ENCODE measurements at places on chromosomes 16 and 17.

- DNase-seq: no peak
Measured at GRCh38 chr17:7440834-7441195, 1.5 kb downstream of the FGF11 start.

- peak; percentile 39 for DNase-seq
Measured at GRCh38 chr16:56513972-56514371, 5.9 kb downstream of the BBS2 start.

DNA sequence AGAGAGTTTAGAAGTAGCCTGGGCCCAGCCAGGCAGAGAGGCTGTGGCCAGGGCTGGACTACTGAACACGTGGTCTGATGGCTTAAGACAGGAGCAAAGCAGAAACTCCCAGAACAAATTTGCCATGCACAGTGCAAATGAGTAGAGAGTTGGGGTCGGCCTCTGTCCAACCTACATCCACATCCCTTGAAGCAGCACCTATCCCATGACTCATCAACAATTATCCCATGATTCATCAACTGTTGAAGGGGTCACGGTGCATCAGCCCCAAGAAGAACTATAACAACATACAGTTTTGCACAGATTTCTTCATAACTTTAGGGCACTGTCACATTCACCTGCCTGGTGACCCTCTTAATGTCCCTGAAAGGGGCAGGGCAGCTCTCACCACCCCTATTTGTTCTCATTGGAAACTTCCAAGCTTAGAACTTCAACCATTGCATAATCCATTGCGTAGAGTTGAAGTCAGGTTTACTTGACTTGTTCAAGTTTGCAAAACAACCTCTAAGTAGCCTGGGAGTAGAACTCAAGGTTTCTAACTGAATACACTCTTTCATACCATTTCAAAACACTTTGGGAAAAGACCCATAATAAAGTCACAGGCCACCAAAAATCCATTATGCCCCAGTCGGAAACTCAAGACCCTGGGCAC, 235.2 kb upstream of the CDH5 start:
- no peak for DNase-seq

DNA sequence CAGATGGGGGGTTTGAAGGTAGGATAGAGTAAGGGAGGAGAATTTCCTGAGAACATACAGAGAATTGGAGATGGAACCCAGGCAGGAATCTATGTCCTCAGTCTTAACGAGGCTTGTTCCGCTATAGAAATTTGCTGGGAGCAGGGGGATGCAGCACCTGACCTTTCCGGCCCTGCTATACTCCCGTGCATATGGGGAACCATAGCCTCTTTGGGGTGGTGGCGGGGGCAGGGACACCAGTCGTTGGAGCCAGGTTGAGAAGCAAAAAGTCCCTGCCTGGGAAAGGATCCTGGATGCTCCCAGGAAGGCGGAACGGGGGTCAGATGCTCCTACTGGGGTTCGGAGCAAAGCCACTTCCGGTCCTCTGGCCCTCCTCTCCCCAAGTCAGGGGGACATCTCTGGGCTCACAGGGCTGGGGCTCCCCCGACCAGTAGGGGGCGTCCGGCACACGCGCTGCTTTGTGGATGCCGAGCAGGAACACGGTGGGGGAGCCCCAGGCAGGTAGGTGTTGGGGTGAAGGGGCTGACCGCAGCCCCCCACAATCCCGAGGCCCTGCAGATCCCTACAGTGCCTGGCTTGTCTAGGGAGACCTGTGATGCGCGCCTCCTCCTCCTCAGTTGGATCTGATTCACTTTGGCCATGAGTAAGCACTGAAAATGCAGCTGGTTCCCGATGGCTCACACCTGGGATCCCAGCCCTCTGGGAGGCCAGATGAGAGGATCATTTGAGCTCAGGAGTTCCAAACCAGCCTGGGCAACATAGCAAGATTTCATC, 15.5 kb upstream of the TFAP4 start:
- no peak for DNase-seq

- no peak for DNase-seq
Measured at GRCh38 chr17:80252871-80253270, 7.8 kb upstream of the RNF213 start.

DNA sequence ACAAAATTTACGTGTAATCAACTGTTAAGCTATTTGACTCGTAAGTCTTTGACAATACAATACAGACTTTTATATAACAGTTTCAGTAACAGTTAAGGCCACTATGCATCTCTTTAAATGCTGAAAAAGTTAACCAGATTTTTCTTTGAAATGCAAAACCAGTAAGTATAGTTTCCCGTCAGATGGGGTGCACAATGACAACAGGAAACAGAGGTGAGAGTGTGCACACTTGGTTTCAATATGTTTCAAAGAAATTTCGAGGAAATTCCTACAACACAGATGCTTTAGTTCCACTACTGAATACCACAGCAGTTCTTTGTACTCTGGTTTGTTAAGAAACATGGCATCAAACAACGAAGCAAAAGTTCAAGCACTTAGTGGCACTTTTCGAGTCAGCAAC, 48.4 kb downstream of the RNF157 start:
- no peak for DNase-seq

DNA sequence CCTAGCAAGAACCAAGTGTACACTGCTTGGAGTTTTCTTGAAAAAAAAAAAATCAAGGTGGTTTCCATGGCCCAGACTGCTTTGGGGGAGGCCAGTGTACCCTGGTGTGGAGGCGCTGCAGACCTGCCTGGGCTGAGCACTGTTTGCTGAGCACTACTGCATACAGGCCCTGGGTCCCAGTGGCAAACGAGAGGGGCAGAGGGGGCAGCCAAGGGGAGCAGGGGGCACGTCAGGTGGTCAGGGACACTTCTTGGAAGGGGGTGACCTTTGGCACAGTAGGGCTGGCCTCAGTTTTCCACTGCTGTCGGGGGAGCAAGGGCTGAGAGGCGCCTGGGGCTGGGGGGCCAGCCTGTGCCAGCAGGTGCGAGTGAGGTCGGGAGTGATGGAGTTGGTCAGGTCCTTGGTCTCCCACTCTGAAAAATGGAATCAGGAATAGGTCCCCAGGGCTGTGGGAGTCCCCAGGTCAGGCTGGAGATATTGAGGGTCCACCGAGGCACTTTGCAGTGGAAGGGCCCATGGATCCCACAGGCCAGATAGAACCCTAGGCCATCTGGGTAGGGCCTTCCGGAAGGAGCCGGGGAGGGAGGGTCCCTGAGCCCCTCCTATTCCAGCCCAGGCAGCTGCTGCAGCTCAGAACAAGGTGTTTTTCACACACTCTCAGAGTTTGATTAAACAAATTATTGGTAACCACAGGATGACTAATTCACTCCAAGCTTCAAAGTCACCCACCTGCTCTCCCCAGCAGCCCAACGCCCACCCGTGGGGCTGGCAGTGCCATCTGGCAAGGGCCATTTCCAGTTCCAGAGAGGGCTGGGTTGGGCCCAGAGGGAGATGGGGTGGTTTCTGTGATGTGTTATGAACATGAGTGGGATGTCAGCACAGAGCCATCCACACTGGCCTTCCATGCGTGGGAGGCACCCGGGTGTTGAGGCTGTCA, 3.5 kb downstream of the ZFPM1 start:
- DNase-seq: no peak

- DNase-seq: no peak
Measured at GRCh38 chr17:14833201-14833785, 431.8 kb downstream of the PMP22 start.

DNA sequence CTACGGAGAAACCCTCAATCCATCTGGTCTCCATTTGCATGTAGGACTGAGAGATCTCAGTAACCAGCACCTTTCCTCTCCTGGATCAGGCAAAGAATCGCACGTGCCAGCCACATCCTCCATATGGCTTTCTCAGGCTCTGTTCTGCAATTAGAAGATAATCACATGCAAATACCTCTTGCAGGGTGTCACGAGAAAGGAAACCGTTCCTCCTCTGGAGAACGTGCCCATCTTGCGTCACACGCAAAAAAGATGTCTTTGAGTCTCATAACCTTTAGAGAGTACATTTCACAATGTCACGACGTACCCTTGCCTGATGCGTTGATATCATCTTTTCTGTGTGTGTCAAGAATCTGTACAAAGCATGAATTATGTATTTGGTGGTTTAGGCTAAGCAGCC, 36.2 kb upstream of the DNAH17 start:
- no peak for DNase-seq

GRCh38 chr17:33520426-33521330, 227.6 kb upstream of the ASIC2 start:
- peak; percentile 49 for DNase-seq

- no peak for DNase-seq
Measured at GRCh38 chr17:45715787-45716186, 68.3 kb upstream of the CRHR1 start.

DNA sequence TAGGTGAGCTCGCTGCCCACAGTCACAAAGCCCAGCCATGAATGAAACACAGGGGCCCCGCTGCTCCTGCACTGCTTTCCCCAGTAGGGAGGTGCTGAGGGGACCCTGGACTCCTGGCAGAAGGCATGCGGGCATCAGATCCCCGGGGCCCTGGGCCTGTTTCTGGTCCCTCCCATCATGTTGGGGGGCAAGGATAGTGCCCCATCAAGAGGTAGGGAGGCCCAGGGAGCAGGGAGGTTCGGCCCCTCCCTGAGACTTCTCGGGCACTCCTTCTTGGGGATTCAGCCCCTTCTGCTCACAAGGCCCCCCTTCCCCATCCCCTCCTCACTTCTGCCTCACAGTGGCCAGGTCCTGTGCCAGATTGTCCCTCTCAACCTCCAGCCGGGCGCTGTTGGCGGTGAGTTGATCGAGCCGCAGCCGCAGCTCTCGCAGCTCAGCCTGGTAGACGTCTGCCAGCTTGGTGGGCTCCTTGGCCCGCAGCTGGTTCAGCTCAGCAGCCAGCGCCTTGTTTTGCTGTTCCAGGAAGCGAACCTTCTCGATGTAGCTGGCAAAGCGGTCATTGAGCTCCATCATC, 515 bp downstream of the GFAP start:
- DNase-seq: no peak

DNA sequence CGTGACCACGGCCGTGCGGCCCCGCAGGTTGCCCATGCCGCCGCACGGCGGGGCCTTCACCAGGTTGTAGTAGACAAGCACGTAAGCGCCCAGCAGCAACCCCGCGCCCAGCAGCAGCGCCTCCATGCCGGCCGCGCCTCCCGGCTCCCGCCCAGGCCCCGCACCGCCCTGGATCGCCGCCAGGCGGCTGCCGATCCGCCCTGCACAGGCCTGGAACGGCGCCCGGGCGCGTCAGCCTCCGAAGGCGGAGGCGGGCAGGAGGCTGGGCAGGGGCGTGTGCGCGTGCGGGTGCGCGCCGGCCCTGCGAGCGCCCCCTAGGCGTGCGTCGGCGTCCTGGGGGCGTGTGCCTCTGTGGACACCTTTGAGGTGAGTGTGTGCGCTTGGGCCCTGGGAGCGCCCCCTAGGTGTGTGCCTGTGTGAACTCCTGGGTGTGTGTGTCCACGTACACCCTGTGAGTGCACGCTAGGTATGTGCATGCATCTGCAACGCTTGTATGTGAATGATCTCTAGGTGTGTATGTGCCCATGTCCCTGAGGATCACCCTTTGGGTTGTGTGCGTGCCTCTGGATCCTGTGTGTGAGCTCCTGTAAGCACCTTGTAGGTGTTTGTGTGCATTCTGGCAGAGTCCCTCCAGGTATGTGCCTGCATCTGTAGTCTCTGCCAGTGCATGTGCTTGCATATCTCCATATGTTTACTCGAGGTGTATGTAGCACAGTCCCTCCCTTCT, at the start of gene DHRS13:
Gene DHRS13, minus strand, starts transcription at position 261 of the 727 bp plus-strand sequence. Its CDS starts 135 bp downstream, at position 126.
- peak; percentile 95 for DNase-seq

DNA sequence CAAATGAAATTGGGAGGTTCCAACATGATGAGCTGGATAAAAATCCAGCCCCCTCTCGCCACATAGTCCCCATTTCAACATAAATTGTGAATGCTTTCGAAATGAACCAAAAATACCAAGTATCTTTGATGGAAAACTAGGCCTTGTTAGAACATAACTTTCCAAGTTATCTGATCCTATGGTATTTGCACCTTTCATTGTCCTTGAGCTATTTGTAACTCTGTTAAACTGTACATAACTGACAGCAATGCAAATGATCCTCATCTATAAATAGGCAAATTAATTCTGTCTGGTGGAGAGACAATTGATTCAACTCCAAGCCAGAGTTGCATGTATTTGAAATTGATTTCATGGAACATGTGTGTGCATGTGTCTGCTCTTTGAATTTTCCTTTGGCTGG, 18.2 kb downstream of the CMTM4 start:
- no peak for DNase-seq

DNA sequence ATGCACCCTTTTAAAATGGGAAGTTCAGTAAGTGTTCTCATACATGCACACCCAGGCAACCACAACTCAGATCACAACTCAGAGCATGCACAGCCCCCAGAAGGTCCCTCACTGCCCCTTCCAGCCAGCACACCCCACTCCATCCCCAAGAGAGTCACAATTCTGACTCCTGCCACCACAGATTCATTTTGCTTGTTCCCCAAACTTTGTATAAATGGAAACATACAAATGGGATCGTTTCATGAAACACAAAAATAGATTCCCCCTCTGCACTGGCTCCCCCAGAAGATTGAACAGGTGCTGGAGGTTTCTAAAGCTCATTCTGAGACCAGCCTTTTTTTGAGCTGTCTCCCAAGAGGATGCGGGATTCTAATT, 3.3 kb upstream of the TNFRSF13B start:
- DNase-seq: no peak

DNA sequence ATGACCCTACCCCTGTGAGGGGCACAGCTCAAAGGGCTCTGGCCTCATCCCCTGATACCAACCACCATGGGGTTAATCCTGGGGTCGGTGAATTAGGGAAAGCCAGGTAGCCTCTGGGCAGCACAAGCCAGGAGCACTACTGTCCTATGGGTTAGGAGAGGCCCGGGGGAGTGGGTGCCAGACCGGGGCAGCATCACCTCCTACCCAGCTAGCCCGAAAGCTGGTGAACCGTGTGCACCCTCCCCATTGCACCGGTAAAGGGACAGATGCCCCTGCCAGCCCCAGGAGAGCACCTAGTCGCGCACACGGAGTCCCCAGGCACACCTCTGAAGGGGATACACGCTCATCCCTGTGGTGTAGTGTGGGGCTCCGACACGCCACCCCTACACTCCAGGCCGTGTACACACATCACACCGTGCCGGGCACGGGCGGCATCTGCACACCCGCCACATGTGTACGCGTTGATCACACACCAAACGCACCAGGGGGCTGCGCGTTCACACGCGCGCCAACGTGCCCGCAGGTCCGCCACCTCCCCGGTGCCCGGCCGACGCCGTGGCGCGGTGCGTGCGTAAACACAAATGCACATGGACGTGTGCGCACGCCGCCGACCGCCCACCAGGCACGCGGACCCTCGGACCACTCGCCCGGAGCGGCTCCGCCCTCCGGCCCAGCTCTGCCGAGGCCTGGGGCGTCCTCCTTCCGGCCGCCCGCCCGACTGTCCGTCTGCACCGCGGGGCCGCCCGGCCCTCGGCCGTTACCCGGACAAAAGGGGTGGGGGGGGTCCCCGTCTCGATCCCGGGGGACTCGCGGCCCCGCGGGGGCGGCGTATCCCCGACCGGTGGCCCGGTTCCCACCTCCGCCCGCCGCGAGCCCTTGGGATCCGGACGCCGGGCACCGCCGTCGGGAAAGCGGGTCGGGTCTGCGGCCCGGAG, 785 bp downstream of the UBALD1 start:
- no peak for DNase-seq

- DNase-seq: no peak
Measured at GRCh38 chr17:76477576-76477975, 10.2 kb downstream of the AANAT start.

All from HuH-7 (cell line).